ENCODE measurements at places on chromosomes 13 and 19.
A peak's percentile ranks its signal among the peaks of the same experiment; 100 is the strongest.

- peak overlapping the region; percentile 88 for H3K27ac ChIP-seq
- no peaks in the 10 kb centered on the region for H3K4me1 ChIP-seq
- H3K4me3 ChIP-seq = peak overlapping the region; percentile 42
- H3K27me3 ChIP-seq = no peaks in the 10 kb centered on the region
- DNase-seq = peak; percentile 71
Observed at GRCh38 chr13:112893570-112894422, 75.2 kb upstream of the MCF2L start.

DNA sequence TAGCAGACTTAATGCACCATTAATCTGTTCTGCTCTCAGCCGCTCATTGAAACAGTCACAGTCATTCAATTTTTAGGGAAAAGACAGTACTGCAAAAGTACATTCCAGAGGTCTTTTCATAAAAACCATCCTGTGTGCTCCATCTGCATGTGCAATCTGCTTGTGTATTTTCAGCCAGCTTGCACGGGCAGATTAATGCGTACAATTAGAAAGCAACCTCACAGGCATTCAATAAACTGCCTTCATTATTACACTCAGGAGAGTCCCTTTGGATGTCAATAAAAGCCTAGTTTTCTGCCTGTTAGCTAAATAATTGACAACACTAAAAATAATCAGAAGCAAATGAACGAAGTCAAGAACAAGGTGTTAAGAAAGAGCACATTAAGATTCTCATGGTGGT lies 41.9 kb downstream of the EPSTI1 start:
- DNase-seq = no peak
- no peak overlapping the region for H3K4me3 ChIP-seq
- H3K36me3 ChIP-seq = no peaks in the 10 kb centered on the region

DNA sequence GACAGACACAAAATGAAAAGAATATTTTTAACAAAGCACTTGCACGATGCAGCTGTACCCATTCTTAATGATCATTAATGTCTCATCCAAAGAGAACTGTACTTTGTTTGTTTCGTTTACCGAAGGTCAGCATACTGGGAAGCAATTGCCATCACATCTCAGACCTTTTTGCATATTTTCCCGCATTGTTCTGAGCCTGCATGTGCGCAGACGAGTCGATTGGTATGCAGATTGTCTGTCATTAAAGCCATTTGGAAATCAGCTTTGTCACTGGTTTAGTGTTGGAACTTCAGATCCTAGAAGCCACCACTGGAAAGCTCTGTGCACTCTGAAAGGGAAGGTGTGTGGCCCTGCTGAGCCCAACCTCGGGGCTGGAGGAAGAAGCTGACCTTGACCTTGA lies 15.6 kb downstream of the SPACA7 start:
- no peak for DNase-seq
- no peak overlapping the region for H3K27ac ChIP-seq
- no peaks in the 10 kb centered on the region for H3K27me3 ChIP-seq
- H3K4me3 ChIP-seq = no peak overlapping the region
- H3K36me3 ChIP-seq = no peaks in the 10 kb centered on the region

DNA sequence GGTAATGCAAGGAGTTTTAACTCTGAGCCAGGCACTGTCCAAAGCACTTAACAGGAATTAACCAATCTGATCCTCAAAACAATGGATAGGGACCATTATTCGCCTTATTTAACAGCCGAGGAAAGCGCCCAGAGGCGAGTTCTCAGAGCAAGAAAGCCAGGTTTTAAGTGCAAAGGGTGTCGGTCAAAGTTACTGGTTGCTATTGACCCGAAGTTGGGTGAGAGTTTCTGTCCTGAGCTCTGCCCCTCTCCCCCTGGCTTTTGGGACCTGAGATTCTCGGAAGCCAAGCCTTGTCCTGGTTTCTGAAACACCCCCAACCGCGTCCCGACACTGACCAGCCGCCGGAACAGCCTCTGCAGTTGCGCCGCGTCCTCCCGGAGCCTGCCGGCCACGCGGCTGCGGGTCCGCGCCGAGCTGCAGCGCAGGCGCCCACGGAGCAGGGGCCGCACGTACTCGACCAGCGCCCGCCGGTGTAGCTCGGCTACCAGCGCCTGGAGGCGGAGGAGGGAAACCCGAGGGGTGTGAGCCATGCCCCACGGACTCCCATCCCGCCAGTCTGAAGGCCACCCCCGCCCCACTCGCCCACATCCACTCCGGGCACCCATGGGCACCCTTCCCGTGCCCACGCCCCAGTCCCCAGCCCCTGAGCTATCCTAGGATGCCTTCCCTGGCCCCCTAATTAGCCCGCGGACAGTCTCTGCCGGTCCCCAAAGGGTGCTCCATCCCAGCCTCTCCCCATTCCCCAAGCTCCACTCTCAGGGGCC lies 27.8 kb downstream of the EXOC3L2 start:
- no peaks in the 10 kb centered on the region for H3K36me3 ChIP-seq
- no peak overlapping the region for H3K27ac ChIP-seq
- peak; percentile 45 for DNase-seq
- H3K4me1 ChIP-seq = no peaks in the 10 kb centered on the region

GRCh38 chr13:33636243-33636642 lies 181.7 kb upstream of the RFC3 start:
- no peak overlapping the region for H3K27ac ChIP-seq
- H3K4me3 ChIP-seq = no peak overlapping the region
- no peaks in the 10 kb centered on the region for H3K36me3 ChIP-seq
- peaks cover 5% of the 10 kb centered on the region for H3K4me1 ChIP-seq

Measured in pancreas (tissue), 10 donors.